ENCODE measurements at places on chromosomes 1 and 21.

DNA sequence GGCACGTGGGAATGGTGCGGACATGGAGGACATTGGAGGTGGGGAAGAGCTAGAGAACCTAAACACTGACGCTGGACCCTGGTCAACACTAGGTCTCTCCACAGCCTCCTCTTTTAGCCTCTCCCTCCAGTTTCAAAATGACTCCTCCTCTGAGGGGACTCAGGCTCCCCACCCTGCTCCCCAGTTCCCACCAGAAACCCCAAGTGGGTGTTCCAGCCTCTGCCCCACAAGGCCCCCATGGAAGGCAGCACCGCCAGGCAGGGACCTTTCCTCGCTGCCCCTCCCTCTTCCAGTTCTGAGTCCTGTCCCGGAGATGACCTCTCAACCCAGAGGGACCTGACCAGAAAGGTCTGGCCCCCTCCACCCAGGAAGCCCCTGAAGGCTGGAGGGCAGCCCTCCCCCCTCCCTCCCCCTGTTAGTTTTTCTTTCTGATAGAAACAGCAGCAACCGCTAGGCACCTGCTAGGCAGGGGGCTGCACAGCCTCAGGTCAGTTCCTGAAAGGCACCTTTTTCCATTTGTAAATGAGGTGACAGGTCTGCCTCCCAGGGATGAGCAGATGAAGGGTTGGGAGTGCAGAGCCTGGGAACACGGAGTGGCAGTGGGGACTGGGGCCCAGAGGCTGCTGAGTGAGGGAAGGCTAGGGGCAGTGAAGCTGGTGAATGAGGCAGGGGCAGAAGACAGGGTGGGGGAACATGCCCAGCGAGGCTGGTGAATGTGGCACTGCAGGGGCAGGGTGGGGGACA lies 9.3 kb upstream of the ITGB2 start:
- no peak for DNase-seq

DNA sequence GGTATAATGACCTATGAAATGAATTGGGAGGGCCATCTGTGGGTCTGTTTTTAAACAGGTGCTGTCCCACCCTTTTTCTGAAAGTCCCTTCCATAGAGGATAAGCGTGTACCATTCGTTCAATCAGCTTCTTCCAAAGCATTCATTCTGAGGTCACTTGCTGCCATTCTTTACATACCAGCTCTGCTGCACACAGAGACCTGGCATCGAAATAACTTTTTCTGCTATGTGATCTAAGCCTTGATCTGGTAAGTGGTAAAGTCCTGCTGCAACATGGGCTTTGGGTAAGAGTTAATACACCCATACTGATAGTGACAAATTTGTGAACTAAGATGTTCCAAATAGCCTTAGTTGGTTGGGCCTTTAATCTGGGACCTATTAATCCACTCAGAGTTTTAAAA lies 38.9 kb downstream of the DR1 start:
- DNase-seq: no peak

DNA sequence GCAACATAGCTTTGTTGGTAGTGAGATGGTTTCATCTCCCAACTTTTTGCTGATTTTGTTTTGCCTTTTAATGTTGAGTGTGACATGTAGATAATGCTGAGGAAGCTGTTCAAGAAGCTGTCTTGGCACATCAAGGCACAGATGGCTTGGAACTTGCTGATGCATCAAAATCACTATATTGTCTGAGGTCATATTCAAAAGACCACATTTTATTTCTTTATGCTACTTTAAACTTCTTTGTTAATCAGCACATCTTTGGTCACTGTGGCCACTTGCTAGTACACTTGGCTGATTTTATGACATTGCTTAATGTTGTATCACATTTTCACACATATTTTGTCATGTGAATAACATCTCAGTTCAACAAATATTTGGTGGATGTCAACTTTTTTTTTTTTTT lies 87.1 kb upstream of the BCL10 start:
- no peak for DNase-seq

GRCh38 chr1:154465621-154466195 lies 36.3 kb upstream of the TDRD10 start:
- DNase-seq: peak; percentile 47

DNA sequence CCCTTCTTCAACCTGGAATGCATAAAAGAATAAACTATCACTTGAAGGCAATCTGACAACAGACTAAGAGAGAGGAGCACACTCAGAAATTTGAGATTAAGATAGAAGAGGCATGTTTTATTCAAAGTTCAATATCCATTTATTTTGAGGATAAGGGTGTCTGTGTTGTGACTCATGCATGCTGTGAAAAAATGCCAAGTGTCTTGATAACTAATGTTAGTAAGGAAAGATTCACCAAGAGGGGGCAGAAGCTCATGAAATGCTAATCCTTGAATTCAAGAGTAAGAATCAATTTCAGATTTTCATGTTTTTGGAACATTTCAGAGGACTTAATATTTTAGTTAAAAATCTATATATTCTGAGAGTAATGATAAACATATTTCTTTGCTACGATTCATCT lies 94.0 kb downstream of the IFI44 start:
- DNase-seq: no peak

- no peak for DNase-seq
These were observed 134.2 kb downstream of the NAV1 start for GRCh38 chr1:201673093-201673492.

DNA sequence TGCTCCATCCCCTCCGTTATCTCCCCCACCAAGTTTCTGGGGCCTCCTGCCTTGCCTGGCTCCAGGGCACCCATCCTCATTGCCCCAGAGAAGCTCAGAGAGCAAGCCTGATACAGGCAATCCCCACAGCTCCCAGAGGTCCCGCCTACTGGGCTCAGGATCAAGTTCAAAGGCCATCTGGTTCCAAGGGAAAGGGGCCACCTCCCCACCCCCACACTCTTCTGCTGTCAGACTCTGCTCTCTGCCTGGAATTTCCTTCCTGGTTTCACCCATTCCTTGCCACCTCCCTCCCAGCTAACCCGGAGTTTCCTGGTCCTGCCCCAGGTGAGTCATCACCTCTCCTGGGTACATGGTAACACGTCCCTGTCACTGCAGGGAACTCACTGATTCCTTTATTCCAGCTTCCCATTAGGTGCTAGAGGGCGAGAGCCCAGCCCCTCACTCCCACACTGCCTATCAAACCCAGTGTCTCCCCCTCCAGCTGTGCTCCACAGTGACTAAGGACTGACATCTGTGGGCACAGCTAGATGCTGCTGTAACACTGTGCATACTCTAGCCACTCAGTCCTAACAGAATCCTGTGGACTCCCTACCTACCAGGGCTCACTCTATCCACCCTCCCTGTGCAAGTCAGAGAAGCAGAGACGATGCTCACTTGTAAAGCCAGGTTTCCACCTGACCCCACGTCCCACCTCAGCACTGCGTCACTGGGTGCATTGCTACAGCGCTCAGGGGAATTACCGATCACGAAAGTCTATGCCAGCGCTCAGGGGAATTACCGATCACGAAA lies 21.8 kb downstream of the RSPH1 start:
- peak; percentile 67 for DNase-seq

GRCh38 chr1:211762206-211762605 lies 68.4 kb downstream of the LPGAT1 start:
- no peak for DNase-seq

- no peak for DNase-seq
These were observed 74.5 kb downstream of the MRPS6 start for GRCh38 chr21:34147792-34148418.

DNA sequence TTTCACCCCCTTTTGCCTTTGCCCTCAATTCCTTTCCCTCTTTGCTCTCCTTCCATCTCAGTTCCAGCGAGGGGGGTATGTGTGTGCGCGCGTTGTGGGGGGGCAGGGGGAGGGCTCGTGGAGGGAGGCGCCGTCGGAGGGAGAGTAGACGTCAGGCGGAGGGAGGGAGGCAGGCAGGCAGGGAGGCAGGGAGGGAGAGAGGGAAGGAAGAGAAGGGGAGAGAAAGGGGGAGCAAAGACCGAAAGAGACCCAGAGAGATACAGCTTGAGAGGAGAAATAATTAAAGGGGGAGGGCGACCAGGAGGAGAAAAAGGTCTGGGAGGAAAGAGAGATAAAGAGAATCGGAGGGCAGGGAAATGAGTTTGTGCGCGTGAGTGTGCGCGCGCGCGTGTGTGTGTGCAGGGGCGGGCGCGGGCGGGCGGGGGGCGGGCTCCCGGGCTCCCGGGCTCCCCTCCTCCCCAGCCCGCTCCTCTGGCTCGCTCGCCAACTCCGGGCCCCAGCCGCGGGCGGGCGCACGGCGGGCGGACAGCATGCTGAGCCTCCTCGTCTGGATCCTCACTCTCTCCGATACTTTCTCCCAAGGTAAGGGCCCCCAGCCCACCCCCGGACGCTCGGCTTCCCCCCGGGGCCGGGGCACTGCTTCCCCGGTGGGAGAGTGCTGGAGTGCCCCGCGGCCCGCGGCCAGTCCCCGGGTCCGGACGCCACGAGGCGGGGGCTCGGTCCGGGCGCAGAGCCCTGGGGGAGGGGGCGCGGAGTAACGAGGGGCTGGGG lies at the start of gene KIRREL1:
TSS of gene KIRREL1 (plus strand) at position 499 of the 771 bp plus-strand sequence. CDS start at position 531, 32 bp downstream.
- DNase-seq: peak; percentile 32

GRCh38 chr1:169475806-169476387 lies 9.8 kb downstream of the SLC19A2 start:
- DNase-seq: no peak

All from suppressor macrophage treated with lipopolysaccharide for 1 hour (primary cell).